ENCODE measurements at places on chromosomes 3 and 15. TPM values are rescaled to one million over a fixed set of nuclear protein-coding genes. Genes with fewer than 3 reads are reported as not detected.

Gene TGM4
- not detected for total RNA-seq

Gene ST3GAL6
- 1.5 TPM for total RNA-seq

Gene STAC
- not detected for total RNA-seq

Gene AMIGO3
- 0.72 TPM for total RNA-seq

Gene TMC3
- total RNA-seq, result not detected

Gene GOLGA6L9
- total RNA-seq, result 4.9 TPM

Gene KBTBD8
- 20.4 TPM for total RNA-seq

Gene SLC41A3
- 32.3 TPM for total RNA-seq

Gene MLF1
- total RNA-seq, result 2.9 TPM

Gene TLR9
- total RNA-seq, result 2.3 TPM

Gene LSAMP
- not detected for total RNA-seq

Gene SV2B
- total RNA-seq, result 0.30 TPM
